ENCODE measurements at places on chromosomes 3 and 15.

DNA sequence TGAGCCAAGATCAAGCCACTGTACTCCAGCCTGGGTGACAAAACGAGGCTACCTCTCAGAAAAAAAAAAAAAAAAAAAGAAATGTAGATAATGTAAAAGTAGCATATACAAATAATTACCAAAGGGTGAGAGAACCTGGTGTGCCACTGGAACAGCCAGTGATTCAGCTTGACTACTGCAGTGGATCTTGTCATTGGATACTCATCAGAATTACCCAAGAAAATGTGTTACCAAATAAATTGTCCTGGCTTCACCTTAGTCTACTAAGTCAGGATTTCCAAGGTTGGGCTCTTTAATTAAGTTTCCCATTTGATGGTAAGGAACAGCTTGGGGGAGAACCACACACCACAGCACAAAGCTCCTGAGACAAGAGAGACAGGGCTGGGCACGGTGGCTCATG is 1.5 kb downstream of the NICN1 start:
- DNase-seq = no peak

DNA sequence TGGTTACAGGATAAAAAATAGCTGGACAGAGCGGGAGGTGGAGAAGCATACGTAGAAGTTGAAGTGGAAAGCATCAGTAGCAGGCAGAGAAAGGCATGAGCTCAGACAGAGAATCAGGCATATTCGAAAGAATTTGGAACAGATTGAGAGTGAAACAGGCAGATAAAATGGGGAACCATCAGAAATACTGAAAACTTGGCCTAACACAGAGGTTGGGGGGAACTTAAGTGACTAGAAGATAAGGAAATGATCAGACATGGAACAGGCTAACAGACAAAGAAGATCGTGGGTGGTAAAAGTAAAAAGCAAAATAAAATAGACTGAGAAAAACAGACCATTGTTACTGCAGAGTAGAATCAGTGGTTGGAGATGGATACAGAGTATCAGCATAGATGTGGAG is 32.9 kb downstream of the GTF2E1 start:
- no peak for DNase-seq

- DNase-seq = no peak
Measured at GRCh38 chr3:155629056-155629455, 115.8 kb downstream of the PLCH1 start.

DNA sequence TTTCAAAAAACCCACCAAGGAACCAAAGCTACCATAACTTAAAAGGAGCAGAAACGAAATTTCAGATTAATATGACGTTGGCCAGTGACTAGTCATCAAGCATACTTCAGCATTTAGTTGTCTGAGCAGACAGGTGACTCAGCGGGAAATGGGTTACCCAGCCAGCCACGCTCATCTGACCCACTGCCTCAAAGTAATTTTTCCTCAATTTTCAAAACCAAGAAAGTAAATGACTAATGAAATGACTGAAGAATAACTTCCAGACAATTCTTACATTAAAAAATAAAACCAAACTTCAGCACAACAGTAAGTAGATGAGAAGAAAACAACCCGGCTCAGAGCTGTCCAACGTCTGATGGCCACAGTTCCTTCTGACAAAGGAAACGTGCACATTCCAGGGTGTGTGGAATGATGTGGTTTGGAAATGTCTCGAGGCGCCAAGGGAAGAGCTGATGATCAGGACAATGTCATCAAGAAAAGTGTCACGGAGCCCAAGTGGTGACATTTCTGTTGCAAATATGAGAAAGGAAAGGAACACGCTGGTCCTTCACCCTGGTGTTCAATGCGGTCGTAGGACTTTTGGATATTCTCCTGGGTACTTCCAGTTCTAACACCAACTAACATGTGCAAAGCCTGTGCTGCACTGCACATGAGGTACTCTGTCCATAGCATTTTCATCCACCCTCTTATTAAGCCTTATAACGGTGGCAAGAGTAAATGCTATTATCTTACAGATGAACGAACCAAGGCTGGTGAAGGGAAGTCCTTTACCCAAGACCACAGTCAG is 79.1 kb downstream of the FOXP1 start:
- no peak for DNase-seq

DNA sequence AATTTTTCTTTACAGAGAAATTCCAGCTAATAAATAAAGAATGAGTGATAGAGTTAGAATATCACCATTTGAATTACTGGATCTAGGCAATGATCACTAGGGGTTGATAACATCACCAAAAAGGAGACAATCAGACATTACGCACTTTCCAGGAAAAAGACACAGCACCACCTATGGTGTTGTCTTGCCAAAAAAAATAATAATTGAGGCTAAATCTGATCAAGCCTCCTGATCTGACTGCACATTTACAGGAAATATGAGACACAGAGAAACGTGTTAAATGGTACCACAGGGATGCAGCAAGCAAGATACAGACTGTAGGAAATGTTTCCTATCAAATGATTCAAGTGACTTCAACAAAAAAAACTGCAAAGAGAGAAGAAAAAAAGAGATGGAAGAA is 92.8 kb downstream of the EOMES start:
- DNase-seq = no peak

GRCh38 chr3:192444096-192444790 is 283.1 kb downstream of the FGF12 start:
- DNase-seq = peak; percentile 75

DNA sequence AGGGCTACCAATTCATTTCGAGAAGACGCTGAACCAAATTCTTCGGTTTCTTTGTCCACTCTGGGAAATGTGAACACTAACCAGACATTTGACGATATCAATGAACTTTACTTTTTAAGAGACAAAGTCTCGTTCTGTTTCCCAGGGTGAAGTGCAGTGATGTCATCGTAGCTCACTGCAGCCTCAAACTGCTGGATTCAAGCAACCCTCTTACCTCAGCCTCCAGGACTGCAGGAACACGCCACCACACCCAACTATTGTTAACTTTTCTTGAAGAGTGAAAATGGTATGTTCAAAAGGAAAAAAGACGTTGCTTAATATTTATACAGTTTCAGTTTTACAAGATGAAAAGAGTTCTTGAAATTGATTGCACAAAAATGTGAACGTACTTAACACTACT is 30.6 kb downstream of the MB21D2 start:
- DNase-seq = no peak

DNA sequence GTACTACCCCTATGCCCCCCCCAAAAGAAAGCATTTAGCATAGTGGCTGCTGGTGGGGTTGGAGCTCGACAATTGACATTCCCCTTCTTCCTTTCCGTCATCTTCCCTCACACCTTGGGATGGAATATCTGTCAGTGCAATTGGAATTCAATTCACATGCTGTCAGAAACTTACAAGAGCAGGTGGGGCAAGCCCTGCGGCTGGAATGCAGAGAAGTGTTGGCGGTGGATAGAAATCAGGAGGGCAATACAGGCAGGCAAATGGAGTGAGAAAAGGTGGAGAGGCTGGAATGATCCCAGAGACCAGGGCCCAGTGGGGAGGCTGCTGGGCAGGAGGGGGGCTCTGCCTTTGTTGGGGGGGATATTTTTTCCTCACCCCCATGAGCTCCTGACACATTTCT is 44.1 kb downstream of the FAM3D start:
- no peak for DNase-seq

DNA sequence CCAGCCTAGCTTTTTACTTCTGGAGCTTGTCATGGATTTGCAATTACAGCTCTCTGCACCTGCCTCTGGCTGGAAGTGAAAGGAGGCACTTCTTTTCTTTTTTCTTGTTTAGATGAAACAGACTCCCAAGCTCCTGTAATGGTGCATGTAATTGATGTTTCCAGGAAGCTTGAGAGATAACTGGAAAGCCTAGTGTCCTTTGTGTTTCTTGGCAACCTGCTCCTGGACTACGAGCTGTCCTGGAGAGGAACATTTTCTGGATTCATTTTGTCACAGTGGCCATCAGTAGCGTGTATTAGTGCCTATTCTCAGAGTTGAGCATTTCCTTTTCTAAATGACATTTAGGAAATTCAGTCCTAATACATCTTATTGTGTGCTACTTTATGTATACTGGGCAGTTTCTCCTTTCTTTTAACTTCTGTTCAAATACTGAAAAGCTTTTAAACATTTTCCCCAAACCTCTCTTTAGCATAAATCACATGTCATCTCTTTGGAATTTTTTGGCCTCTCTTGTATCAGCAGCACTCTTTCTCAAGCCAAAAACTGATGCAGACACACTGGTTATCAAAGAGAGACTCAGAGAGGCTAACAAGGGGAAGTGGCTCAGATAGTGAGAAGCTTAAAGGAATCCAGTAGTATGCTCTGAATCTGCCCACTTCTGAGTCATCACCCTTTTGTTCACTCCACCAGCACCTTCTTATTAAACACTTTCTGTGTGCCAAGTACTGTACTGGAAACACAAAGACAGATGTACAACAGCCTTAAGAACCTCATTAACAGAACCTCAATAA is 62.6 kb upstream of the SLC2A2 start:
- no peak for DNase-seq

DNA sequence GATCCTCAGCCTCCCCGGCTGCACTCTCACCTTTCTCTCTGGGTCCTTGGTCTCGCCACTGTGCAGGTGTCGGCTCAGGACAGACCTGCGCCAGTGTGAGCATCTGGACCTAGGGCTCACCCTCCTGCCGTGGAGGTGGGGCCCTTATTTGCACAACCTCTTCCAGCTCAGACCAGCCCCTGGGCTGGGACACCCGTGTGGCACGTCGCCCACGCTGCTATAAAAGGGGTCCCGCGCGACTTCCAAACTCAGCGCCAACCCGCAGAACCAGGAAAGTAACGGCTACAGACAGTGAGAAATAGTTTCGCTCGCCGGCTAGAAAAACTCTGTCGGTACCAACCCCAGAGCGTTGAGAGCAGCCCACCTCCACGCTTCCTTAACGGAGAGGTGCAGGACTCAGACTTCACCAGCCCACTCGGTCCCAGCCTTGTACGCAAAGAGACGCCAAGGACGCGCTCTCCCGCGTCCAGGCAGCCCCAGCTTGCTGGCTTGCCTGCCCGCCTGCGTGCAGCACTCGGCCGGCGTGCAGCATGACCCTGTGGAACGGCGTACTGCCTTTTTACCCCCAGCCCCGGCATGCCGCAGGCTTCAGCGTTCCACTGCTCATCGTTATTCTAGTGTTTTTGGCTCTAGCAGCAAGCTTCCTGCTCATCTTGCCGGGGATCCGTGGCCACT is at the start of the genes DUOX2 and DUOXA2:
Gene DUOX2, minus strand, starts transcription at position 97 of the 675 bp plus-strand sequence. CDS start 761 bp downstream, outside the sequence.
Gene DUOXA2, plus strand, starts transcription at position 251 of the 675 bp plus-strand sequence. Its CDS starts 280 bp downstream, at position 531.
- DNase-seq = no peak

- no peak for DNase-seq
Measured at GRCh38 chr3:46395210-46395661, 11.6 kb downstream of the CCR5AS start.

DNA sequence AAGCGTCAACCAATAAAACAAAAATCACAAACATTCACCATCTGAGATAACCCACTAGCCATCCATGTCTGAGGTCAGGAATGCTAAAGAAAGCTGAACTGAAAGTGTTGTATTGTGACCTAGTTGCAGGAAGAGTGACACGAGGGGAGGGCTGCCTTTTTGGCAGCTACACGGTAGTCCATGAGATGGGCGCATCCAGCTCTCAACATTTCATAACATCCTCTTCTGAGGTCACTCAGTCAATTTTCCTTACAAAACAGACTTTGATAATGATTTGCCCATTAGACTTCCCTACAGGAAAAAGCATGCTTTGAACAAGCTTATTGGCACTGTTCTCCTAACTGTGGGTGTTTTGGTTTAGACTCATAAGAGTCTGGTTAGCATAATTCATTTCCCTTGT is 15.4 kb upstream of the SHF start:
- no peak for DNase-seq

DNA sequence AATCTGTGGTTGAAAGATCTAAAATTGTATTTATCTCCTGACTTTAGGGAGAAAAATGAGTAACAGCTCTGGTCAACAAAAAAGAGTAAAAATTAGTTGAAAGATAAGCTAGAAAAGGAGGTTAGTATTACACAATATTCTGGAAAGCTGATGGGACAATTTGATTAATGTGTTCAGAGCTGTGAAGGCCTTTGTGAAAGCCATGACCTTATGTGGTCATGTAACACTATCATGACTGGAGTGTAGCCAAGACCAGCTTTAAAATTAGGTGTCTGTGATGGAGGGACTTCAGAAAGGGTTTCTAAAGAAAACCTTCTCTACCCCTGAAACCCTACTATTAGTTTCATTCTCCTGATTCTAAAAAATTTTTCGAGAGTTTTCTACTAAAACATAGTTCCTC is 127.2 kb downstream of the NFKBIZ start:
- DNase-seq = peak; percentile 72

GRCh38 chr3:16810593-16811367 is 74.0 kb upstream of the PLCL2 start:
- DNase-seq = no peak

GRCh38 chr3:192188218-192188835 is 539.0 kb downstream of the FGF12 start:
- peak; percentile 67 for DNase-seq

DNA sequence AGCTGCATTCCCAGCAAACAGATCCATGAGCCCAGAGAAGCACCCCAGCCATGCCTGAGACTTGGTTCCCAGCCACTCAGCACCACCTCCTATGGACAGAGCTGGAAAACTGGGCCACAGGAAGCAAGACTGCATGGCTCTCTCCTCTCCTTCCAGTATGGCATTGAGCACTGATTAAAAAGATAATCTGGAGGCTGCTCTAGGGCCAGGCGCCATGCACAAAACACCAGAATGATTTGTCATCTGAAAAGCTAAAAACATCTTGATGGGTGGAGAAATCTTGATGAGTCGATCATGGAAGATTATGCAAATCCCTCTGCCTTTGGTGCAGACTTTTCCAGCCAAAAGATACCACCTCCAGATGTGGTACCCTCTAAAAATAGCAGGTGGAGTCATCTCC is 62.7 kb upstream of the MRPS22 start:
- DNase-seq = no peak

DNA sequence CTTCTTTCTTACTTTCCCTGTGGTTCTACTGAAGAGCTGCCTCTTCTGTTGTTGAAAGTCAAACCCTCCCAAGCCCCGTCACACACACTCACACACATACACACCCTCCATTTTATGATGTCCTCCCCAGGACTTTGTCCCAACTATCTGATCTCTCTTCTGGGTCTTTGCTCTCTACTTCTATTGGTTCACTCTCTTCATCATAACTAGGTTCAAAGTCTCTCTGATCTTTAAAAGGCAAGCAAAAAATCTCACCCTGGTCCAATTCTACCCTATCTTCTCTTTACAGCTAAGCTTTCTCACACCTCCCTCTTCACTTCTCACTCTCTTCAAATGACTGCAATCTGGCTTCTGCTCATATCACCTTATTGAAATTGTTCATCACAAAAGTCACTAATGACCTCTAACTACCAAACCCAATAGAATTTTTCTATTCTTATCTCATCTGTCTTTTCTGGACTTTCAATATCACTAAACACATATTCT is 34.8 kb downstream of the LRRFIP2 start:
- no peak for DNase-seq

All from SJCRH30 (cell line).